ENCODE measurements at places on chromosomes 12 and 14.
A peak's percentile ranks its signal among the peaks of the same experiment; 100 is the strongest.

GRCh38 chr14:71688576-71688975, 243.7 kb upstream of the RGS6 start:
- no peak for DNase-seq

- no peak for DNase-seq
Measured at GRCh38 chr14:99272632-99272898, 568 bp upstream of the BCL11B start.

- no peak for DNase-seq
Measured at GRCh38 chr14:92527721-92528120, 14.1 kb downstream of the RIN3 start.

- no peak for DNase-seq
Measured at GRCh38 chr14:90760591-90761316, 55.5 kb downstream of the TTC7B start.

DNA sequence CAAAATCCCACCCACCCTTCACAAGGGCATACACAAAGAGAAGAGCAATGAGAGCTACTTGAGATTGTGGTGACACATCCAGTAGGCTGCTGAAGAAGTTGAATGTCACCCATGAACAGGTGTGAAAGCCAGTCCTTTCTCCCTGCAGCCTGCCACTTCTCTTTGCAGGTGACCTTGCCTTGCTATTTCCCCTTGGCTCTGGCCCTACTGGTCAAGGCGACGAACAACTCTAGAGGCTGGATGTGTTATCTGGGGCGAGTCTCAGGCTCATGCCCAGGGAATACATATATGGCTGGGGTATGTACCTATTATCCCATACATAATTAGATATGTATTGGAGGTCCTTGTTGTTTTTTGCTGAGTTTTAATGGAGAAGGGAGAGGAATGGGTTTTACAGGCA, 70.2 kb upstream of the EGLN3 start:
- no peak for DNase-seq

DNA sequence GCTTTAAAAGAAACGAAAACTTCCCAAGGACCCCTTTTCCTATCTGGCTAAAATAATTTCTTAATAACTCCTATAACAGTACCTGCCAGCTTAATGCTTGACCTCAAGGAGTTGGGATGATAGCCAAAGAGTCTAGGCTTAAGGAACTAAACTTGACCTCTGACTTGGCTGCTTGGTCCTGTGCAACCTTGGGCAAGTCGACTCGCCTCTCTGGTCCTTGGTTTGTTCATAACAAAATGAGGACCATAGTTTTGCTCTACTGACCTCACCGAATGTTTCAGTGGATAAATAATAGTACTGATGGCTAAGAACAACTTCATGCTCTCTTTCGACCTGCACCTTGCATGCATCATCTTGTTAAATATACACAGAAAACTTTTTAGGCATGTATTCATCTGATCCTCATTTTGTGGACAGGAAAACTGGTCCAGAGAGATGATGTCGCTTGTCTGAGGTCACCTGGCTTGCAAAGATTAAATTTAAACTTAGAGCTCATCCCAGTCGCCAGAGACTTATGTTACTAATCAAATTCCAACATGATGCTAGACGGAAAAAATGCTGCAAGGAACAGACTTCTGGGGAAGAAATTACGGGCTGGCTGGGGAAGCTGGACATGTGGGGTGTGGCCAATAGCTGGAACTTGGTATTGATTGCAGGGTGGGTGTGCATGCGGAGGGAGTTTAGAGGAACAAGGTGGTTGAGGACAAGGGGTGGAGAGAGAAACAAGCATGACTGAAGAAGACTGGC, 38.0 kb upstream of the WSCD2 start:
- no peak for DNase-seq

GRCh38 chr12:116055895-116056607, 221.4 kb downstream of the MED13L start:
- no peak for DNase-seq

GRCh38 chr14:21749306-21749868, 75.8 kb upstream of the OR4E1 start:
- no peak for DNase-seq

- no peak for DNase-seq
Measured at GRCh38 chr12:89276860-89277259, 75.4 kb downstream of the DUSP6 start.

DNA sequence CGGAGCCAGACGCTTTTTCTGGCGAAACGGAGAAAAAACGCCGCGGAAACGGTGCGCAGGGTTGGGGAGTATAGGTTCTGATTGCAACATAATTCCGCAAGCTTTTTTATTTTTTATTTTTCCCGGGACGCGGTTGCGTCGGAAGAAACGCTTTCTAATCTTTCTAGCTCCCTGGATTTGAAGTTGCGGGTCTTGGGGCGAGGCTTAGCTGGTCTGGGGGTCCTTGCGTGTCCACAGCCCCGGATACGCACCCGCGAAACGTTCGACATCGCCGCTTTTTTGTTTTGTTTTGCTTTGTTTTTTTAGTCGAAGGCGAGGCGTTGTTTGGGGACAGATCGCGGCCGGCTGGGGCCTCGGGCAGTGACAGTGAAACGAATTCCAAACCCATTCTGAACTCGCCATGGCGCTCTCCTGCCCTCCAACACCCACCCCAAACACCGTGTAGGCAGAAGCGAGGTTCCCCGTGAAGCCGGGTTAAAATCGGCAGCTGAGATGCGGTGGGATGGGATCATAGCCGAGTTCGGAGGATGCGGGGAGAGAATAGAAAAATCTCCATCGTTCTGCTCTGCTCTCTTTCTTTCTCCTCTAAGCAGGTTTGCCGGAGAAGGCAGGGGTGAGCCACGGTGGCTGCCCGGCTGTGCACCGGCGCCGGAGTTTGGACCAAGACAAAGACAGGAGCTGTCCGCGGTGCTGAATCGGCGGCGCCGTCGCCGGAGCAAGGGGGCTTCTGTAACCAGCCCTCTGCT, 8.1 kb upstream of the LHX5 start:
- peak; percentile 3 for DNase-seq
